ENCODE measurements at places on chromosomes 4 and X.

DNA sequence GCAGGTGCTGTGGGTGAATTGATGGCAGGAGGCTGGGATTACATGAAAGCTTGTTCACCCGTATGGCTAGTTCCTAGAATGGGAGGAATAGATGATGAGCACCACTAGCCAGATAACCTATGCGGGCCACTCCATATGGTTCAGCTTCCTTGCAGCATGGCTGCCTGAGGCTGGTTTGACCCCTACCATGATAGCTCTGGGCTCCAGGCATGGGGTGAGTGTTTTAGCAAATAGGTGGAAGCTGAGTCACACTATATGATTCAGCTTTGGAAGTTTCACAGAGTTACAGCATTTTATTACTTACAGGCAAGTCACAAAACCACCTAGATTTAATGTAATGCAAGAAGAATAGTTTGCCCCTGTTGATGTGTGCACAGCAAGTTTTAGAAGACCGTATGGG is 603.2 kb downstream of the STIM2 start:
- peak; percentile 3 for DNase-seq

GRCh38 chr4:8641256-8641655 is 48.7 kb downstream of the CPZ start:
- DNase-seq: no peak

- no peak for DNase-seq
Measured at GRCh38 chr4:56080384-56080783, 131.6 kb downstream of the CEP135 start.

GRCh38 chrX:20265726-20266681 is 705 bp downstream of the RPS6KA3 start:
- DNase-seq: no peak

- DNase-seq: no peak
Measured at GRCh38 chrX:72694170-72694569, 19.9 kb downstream of the PHKA1 start.

GRCh38 chr4:38759113-38759789 is 23.5 kb downstream of the TLR10 start:
- DNase-seq: no peak

DNA sequence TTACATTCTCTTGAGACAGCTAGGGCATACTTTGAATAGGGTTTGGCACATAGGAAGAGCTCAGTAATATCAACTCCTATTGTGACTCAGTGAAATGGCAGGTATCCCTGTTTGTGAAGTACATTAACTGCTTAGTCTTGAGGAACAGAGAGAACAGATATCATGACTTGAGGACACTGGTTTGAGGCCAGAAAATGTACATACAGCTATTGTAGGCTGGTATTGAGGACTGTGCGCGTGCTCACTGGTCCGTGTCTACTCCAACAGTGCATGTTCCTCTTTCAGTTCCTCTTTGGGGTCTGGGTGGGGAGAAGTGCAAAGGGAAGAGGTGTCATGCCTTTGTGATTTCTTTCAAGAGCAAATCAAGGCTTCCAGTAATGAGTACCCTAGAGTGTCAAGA is 34.6 kb upstream of the TBC1D9 start:
- no peak for DNase-seq

DNA sequence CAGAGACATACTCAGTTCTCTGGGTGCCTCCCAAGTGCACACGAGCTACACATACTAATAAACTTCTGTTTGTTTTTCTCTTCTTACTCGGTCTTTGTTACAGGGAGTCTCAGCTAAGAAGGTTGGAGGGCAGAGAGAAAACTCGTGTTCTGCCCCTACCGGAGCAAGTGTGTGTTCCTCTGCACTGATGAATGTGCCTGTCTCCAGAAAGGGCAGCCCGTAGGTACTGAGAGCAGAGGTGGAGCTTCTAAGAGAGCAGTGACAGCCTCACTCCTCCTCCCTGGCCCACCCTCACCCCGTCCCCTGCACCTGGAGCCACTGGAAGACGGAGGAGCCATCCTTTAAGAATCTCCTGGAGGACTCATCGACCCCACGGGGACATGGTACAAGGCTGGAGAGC is 67.6 kb downstream of the MTNR1A start:
- no peak for DNase-seq

DNA sequence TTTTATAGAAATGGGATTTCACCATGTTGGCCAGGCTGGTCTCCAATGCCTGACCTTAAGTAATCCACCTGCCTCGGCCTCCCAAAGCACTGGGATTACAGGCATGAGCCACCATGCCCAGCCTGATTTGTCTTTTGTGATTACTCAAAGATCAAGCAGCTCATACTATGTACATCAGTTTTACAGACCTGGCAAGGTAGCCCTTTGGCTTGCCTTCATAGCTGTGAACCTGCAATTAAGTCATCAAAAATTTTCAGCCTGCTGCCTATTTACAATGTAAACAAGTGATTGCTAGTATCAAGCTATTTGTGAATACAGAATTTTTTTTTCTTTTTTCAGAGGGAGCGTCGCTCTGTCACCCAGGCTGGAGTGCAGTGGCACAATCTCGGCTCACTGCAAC is 46.2 kb downstream of the GSX2 start:
- DNase-seq: no peak

DNA sequence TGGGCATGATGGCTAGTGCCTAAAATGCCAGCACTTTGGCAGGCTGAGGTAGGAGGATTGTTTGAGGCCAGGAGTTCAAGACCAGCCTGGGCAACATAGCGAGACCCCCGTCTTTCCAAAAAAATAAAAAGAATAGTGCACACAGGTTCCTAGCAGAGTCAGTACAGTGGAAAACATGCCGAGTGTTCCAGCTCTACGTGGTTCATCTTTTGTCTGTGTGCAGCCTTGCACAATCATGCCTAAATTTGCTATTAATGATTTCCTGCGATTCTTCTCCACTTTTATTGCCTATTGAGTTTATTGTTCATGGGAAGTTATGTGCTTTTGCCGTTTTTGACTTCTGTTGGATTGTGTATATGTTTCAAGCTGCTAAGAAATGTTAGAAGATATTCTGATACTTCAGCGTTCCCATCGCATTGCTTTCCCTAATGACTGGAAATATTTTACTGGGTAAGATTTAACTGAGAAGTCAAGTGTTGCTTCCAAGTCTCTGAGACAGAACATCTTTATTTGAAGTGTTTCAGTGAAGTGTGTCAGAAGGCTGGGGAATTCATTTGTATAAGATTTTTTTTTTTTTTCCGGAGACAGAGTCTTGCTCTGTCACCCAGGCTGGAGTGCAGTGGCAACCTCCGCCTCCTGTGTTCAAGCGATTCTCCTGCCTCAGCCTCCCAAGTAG is 11.3 kb downstream of the DOCK11 start:
- no peak for DNase-seq

GRCh38 chrX:6465756-6466155 is 69.2 kb downstream of the VCX3A start:
- DNase-seq: no peak

DNA sequence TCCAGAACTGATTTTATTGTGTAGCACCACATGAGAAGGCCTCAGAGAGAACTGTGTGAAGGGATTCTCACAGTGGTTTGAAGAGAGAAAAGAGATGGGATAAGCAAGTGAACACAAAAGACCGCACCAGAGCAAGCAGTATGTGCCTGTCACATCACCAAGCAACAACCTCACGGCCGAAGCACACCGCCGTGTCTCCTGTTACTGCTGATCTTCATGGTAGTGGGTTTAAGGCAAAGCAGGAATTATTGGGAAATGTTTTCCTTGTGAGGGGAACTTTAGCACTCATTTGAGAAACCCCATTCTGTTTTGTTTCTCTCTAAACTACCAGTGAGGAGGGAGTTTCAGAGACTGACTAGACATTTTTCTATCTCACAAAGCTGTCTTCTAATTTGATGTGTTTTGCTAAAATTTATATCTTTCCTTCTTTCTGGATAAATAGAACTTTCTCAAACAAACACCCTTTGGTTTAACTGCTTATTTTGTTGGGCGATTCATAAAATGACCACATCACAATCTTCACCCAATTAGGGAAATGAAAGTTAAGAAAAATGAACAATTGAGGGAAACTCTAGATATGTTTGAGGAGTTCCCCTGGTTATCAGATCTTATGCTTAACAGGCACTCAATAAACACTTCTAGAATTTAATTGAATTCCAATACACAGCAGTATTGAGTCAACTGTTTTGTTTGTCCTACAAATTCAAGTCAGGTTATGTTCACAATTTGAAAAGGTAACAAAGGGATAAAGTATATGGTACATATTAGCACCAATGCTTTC is 16.5 kb downstream of the SH3KBP1 start:
- no peak for DNase-seq

DNA sequence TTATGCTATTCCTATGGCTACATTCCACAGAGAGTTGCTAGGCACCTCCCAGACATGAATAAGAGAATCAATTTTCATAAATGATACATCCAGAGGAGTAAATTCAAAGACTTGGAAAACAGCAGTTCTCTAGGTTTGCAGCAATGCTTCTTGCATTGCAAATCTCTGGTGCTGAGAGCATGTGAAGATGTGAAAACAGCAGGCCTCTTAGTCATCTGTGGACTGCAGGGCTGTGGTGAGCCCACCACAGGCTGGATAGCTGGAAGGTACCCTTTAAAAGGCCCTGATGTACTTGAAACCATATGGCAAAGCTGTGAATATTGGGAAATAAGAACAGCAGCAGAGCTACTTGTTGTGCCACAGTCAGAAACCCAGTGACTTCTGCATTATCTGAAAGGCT is 2135.9 kb downstream of the ARAP2 start:
- DNase-seq: peak; percentile 10

GRCh38 chr4:156686120-156686519 is 285.5 kb downstream of the PDGFC start:
- peak; percentile 98 for DNase-seq

DNA sequence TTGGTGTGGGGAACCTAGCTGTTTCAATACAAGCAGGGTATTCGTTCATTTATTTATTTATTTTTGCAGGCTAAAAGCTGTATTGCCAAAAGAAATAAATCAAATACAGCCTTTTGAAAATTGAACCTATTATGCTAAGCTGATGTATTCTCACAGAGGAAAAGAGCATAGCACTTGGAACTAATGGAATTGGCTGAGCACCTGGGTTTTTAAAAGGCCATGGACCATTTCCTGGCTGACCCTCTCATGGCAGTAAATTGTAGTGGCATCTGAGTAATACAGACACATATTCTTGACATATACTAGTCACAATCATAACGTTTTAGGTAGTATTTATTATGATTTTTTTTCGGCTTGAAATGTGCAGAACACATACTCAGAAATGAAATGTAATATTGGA is 71.8 kb upstream of the ALG13 start:
- no peak for DNase-seq

DNA sequence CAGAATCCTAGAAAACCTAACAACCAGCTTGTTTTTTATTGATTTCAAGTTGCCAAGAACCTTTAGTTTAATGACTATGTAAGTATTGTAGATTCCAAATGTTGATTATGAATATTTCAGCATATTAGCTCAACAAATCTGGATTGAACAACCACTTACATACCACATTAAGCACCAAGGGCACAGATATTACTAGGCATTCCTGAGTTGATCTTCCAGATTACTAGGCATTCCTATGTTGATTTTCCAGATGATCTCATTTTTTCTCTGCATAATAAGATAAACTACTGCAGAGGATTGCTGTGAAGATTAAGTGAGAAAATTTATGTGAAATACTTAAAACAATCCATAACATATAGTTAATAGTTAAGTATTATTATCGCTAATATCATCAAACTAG is 17.4 kb upstream of the DCAF8L1 start:
- DNase-seq: no peak

GRCh38 chr4:122687531-122688061 is 44.9 kb upstream of the BBS12 start:
- DNase-seq: no peak

GRCh38 chr4:68287704-68288392 is 42.4 kb upstream of the TMPRSS11B start:
- no peak for DNase-seq

DNA sequence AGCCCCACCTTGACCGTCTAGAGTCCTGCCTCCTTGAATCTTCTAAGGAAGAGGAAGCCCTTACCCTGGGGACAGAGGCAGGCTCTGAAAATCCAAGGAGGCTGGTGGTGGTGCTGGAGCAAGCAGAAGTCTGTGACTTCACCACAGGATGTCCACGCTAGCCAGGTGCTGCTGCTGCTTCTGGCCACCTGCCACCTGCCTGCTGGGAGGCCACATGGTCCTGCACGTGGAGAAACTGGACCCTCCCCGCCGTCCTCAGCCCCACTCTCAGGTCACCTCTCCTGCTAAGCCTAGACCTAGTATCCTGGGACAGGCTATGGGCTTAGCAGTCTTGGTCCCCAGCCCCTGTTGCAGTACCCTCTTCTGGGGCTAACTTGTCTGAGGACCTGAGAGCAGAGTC is 15.8 kb downstream of the TMEM31 start:
- DNase-seq: no peak

DNA sequence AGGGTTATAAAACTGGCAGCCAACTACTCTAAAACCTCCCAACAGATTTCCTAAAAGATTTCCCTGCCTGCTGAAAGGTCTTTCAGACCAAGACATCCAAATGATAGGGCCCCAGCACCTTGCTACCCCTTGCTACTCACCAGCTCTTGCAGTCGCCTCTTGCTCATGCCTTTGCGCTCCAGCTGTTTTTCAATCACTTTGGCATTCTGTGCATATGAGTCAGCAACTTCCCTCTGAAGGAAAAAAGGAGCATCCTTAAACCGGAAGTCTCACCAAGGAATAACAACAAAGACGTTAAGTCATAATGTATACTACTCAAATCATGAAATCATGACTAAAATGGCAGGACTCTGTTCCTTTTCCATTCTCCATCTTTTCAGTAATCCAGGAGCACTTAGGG is 24.0 kb downstream of the STEEP1 start:
- peak; percentile 29 for DNase-seq

DNA sequence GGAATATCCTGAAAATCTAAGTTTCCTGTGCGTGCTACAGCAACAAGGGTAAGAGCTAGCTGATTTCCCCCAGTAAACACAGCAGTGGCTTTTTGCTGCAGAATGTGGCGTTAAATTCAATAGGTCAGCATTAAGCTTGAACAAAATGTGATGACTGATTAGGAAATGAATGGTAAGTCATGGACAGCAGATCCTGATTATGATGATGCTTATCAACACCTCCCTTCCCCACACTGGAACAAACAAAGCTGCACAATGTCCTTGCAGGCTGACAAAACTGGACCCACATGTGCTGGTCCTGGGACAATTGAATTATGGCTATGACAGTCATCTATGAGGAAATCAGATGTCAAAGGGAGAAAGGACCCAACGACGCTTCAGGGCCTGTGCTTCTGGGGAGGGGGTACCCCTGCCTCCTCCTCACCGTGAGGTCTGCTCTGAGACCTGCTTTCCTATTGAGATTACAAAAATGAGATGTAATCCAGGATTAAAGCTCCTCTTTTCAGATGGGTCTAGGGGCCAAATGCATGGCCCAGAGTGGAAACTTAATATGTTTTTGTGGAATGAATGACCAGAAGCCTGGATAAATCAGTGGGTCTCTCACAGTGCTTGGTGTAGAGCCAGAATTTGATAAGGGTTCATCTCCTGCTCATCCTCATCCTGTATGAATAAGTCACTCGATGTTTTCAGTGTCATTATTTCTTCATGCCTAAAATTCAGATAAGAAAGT is 32.0 kb upstream of the BOD1L1 start:
- no peak for DNase-seq

DNA sequence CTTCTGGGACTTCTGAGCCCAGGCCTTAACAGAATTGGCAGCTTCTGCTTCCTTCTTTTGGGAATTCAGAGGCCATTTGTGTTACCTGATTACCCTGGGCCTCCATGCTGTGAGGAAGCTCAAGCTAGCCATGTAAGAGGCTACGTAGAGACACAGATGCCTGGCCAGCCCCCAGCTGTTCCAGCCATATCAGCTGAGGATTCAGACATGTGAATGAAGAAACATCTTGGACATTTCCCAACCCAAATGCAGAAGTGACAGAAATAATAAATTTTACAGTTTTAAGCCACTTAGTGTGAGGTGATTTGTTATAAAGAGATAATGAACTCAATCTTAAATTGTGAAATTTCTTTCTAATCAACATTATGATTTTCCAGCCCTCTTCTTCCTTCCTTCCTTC is 18.7 kb upstream of the ZNF827 start:
- no peak for DNase-seq

Data from GM04504 (cell line).